ENCODE measurements at places on chromosomes 16 and 17.

DNA sequence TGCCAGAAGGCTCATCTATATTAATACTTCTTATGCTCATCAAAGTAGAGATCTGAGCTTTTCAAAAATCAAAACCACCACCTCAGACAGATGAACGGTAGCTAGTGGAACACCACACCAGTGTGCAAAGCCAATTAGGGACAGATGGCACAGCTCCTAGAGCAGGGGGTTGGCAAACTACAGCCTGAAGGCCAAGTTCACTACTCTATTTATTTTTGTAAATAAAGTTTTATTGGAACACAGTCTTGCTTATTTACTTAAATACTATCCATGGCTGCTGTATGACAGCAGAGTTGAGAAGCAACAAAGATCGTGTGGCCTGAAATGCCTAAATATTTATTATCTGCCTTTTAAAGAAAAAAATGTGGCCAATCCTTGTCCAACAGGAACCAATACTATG lies 56.8 kb downstream of the AMFR start:
- no peak for DNase-seq

DNA sequence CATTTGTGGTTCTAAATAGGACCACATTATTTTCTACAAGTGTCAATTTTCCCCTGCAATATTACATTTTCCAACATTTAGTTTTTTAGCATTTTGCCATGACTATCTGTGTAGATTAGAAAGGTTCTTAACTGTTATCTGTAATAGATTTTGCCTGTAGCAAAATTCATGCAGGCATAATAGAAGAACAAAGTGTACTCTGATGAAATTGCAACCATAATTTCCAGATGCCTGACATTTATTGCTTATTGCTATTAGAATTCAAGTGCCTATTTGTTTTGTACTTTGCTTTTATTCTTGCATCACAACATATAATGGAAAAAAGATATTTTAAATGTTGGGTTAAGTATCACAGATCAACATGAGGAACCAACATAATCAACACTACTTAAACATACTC lies 337.7 kb downstream of the TOX3 start:
- no peak for DNase-seq

GRCh38 chr16:75111514-75111940 lies 5.1 kb downstream of the LDHD start:
- no peak for DNase-seq

- DNase-seq: no peak
Observed at GRCh38 chr16:19707569-19708295, 10.3 kb downstream of the KNOP1 start.

- no peak for DNase-seq
Observed at GRCh38 chr17:7552621-7553051, 3.8 kb downstream of the TNFSF12 start.

DNA sequence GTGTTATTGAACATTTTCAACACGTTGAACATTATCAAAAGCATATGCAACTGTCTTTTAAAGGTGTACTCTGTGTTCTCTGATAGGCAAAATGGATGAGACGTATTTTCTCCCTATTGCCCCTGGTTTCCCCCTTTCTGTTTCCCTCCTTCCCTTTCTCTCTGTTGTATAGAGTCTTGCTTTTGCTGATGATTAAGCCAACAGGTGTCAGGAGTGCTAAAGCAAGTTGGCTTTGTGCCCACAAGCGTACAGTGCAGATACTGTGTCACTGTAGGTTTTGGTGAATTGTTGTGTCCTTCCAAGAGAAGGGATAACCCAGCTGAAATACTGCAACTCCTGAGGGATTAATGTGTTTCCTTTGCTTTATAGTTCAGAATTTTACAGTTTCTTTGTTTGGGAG lies 74.4 kb downstream of the COX10 start:
- no peak for DNase-seq

DNA sequence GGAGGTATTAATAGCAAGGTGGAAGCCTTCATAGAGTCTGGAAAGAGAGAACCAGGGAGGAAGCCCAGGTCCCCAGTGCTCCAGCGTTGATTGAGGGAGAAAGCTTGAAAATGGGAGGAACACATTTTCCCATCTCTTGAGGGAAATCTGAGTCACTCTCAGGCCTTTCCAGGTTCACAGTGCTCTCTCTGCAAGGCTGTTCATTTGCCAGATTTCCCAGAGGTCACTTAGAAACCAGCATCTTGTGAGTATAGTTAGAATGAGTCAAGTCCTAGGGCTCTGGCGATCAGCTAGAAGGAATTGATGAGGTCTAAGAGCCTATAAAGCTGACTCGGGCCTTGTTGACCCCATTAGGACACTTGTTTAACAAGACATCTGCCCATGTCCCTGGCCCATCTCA lies 17.7 kb upstream of the ZNF594 start:
- no peak for DNase-seq

DNA sequence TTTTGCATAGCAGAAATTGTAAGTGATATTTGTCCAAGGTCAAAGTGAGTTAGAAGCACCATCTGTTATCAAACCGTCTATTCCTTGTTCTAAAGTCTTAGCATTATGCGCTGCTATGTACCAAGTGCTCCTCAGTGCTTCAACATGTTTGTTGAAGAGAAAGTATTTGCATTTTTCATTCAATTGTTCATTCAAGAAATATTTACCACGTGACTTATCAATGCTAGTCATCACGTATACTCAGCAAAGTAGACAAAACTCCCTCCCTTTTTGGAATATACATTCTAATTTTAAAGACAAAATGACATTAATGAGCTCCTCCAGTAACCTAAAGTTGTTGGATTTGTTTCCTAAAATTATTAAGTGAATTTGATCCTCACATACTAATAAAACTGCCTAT lies 388.0 kb upstream of the CDH8 start:
- no peak for DNase-seq

- peak; percentile 48 for DNase-seq
Observed at GRCh38 chr17:66373944-66374817, 71.8 kb downstream of the PRKCA start.

- no peak for DNase-seq
Observed at GRCh38 chr16:87506423-87507350, 13.9 kb upstream of the ZCCHC14 start.

GRCh38 chr17:59004338-59005111 lies 102.2 kb downstream of the TRIM37 start:
- DNase-seq: peak; percentile 46

DNA sequence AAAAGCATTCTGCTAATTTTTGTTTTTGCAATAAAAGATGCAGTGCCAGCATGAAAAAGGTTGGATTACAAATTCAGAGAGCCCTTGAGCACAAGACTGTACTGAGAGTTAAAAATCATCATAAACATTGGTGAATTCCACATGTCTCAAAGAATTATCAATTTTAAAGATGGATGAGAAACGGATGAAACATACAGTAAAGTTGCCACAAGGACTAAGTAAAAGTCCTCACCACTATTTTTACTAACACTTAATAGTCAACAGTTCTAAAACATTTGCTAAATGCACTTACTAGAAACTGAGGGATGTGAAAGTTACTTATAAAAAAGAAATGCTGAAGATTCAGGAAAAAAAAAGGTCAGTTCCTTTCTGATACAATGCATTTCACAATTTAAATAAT lies 25.8 kb upstream of the NACA2 start:
- no peak for DNase-seq

GRCh38 chr16:80846680-80847079 lies 42.3 kb upstream of the CDYL2 start:
- DNase-seq: no peak

GRCh38 chr16:73616166-73616753 lies 568.3 kb upstream of the ZFHX3 start:
- DNase-seq: no peak

DNA sequence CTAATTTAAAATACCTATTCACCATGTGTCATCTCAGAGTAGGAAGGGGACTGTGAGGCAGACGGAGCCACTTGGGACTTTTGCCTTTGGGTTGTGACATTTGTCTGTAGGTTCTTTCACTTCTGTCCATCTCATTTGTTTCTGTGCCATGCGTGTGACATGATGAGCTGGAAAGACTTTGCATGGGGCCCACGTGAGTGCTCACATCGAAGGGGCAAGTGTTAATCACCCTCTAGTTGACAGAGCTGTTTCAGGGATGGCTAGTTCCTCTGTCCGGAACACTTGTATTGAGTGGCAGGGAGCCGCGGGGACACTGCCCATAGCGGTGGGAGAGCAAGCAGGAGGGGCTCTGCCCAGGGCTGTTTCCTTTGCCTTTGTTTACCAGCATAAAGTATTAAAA lies 112.0 kb downstream of the RPTOR start:
- no peak for DNase-seq

GRCh38 chr17:79952265-79952877 lies 83.3 kb downstream of the TBC1D16 start:
- DNase-seq: no peak

- DNase-seq: no peak
Observed at GRCh38 chr17:43952351-43952723, 1.4 kb downstream of the PYY start.

DNA sequence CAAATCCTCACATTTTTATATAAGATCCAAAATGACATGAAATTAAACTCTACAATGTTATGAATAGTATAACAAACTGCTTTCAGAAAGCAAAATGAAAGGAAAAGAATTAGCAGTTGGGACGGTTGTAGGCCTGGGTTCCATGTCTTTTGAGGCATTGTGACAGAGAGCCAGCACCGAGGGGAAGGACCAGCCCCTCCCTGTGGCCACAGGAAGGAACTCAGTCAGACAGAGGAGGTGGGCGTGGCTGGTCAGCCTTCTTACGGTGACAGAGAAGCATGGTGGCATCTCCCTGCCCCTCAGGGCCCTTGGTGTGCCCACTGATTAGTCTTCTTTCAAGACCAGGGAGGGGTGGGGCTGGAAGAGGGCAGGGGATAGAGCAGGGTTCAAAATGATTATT lies 5.7 kb downstream of the ZNF319 start:
- no peak for DNase-seq

DNA sequence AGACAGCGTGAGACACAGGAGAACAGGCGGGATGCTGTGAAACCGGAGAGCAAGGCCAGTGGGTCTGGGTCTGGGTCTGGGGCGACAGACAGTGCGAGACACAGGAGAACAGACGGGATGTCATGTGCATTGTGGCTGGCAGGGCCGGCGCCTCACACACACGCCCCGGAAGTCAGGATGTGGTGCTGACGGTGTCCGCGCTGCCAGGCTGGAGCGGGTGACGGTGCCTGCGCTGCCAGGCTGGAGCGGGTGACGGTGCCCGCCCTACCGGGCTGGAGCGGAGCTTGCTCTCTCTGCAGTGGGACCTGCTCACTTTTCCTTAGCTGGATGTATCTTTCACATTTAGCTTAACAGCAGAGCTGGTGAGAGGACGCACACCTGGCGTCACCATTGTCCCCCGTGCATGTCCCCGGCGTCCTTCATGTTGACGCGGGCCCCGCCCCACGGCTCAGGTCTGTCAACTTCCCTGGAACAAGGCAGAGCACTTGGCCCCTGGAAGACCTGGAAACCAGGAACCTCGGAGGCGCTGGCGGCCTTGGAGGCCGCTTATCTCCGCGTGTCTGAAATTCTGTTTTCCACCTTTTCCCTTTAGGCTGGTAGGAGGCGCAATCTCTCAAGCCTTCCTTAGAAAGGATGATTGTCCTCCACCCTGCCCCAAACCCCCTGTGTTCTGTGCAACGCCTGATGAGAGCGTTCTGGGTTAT lies 43.0 kb upstream of the ZNF750 start:
- DNase-seq: peak; percentile 58

- no peak for DNase-seq
Observed at GRCh38 chr16:67407788-67408452, 8.4 kb downstream of the ZDHHC1 start.

DNA sequence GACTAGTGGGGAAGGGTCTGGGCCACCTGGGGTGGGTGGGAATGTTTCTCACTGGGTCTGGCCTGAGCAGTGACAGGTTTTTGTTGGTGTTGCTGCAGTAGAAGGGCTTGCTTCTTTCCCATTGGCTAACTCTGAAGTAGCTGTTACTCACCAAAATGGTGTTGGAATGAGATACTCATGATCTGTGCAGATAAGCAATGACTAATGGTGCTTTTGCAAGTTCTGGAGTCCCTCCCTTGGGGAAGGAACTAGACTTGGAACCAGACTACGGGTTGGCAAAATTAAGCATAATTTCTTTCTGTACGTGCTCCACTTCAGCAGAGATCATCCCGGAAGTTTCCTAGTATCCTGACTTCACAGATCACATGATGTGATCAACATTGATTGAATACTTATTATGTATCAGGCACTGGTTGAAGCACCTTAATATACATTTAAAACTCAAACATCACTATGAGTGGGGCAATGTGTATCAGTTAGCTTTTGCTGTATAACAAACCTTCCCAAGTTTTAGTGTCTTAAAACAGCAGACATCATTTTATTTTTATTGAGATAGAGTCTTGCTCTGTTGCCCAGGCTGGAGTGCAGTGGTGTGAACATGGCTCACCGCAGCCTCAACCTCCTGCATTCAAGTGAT lies 30.1 kb downstream of the CHP2 start:
- DNase-seq: no peak

DNA sequence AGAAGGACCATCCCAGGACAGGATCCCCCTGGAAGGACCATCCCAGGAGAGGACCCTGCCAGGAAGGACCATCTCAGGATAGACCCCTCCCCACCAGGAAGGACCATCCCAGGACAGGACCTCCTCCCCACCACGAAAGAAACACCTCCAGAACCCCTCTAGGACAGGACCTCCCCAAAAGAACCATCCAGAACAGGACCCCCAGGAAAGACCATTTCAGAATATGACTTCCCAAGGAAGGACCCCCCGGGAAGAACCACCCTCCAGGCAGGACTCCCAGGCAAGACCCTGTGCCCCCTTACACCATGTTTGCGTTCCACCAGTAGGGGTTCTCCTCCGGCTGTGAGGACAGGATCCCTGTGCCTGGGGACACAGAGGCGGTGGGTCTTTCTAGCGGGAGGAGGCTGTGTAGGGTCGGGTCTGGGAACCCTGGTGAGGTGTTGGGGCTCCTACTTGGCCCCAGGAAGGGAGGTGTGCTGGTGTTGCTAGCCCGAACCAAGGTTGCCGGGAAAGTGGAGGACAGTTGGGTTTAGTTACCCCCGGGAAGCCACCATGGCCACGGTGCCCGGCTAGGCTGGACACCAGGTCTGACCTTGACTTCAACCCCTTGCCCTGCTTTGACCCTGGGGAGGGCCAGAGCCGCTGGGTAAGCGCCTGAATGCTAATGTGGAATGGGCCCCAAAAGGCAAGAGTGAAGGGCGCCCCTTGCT lies 2.2 kb downstream of the NOTUM start:
- no peak for DNase-seq

DNA sequence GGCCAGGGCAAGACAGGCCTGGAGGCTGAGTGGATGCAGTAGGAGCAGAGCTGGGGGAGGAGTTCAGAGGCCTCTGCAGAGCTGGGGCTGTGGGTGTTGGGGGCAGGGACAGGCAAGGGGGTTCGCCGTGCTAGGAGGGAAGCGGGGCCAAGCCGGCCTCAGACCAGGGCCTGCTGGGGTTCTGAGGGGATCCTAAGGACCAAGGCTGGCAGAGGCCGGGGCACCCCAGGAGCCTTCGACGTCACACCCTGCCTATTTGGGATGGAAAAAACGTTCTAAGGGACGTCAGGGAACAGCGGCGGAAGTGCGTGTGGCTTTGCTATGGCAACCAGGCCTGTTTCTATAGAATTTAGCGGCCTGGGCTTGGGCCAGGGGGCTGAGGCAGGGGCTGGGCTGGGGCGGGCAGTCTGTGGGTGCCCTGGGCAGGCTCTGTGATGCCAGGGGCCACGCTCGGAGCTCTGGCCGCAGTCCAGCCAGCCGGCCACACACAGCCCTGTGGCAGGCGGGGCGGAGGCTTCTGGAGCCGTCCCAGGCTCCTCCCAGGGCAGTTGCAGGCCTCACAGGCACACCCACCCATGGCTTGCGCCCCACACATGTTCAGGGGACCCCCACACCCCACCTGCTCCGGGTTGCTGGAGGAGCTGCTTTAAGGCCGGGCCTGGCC lies 3.7 kb downstream of the TRAF7 start:
- DNase-seq: no peak
